ENCODE measurements at places on chromosomes 5 and 9.

- DNase-seq: no peak
Observed at GRCh38 chr5:73242735-73243134, 69.7 kb downstream of the TMEM174 start.

GRCh38 chr5:112062181-112062580, 305.2 kb upstream of the NREP start:
- no peak for DNase-seq

- DNase-seq: peak; percentile 73
Observed at GRCh38 chr9:92138157-92138959, 23.1 kb upstream of the SPTLC1 start.

GRCh38 chr5:125602184-125602583, 821.0 kb upstream of the GRAMD2B start:
- no peak for DNase-seq

DNA sequence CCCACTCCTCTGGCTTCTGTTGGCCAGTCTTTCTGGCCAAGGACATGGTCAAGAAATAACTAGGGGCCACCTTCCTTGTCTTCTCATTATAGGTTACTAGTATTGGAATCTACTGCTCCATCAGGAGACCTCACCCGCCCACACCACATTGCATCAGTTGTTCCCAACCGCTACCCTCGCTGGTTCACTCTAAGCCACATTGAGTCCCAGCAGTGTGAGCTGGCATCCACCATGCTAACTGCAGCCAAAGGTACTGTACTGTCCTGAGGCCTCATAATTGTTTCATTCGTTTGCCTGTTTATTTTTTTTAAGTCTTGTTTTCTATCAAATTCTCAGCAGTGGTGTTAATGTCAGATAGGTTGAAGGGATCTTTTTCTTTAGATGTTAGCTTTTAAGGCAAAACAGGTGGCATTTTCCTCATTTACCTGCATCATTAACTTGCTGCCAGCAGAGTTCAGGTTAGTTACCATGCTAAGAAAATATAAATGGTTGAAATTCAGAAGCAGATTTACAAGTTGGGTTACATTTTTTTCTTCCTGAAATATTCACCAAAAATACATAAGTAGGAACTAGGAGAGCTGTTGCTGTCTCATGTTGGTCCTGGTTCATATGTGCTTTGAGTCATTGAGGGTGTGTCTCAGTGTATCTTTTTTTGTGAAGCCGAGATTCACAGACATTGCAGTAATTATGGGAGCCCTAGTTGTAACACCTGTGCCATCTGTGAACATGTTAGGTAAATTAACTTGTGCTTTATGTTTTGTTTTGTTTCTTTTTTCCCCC, 206.9 kb downstream of the ZSWIM6 start:
- DNase-seq: no peak

- DNase-seq: no peak
Observed at GRCh38 chr5:59299006-59299405, 594.5 kb downstream of the PDE4D start.

DNA sequence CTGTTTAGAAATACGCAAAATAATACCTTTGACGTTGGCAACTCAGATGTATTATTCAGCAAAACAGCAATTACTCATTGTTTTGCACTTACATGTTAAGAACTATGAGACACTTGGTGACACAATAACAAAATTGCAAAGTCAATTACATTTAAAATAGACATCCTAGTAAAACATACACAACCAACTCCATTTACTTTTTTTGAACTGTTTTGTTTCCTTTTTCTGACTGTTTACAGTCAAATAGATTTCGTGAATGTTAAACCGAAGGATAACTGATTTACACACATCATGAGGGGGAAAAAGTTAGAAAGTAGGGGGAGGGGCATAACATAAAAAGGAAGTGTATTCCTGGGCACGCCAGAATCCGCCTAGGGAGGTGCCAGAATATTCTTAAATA, 220.1 kb downstream of the MEF2C start:
- DNase-seq: no peak

DNA sequence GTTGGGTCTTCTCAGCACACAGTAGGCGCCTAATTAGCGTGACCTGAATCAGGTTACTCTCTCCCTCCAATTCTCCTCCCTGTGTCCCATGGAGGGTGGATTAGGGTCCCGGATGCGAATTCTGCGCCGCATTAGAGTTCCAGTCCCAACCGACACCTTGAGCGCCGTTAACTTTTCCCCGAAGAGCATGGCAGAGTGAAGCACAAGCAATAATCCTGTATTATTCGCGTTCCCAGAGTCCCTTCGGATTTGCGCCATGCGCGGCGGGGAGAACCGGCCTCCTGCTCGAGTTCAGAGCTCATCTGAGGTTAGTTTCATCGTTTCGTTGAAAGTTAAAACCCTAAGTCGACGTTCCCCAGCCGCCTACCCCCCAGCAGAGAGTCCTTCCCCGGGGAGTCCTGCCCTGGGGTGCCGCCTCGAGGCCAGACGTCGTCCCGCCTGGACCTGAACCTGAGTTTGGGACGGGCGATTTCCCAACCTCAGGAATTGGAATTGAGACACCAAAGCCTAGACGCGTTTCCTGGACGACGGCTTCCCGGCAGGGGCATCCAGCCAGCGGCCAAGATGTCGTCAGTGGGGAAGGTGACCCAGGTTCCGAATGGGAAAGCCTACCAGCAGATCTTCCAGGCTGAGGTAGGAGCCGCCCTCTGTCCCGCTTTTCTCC, at the start of gene CCDC180:
Gene CCDC180, plus strand, starts transcription at position 160 of the 664 bp plus-strand sequence. Its CDS starts 405 bp downstream, at position 565.
- no peak for DNase-seq

GRCh38 chr9:36037549-36038122, 923 bp downstream of the RECK start:
- no peak for DNase-seq

DNA sequence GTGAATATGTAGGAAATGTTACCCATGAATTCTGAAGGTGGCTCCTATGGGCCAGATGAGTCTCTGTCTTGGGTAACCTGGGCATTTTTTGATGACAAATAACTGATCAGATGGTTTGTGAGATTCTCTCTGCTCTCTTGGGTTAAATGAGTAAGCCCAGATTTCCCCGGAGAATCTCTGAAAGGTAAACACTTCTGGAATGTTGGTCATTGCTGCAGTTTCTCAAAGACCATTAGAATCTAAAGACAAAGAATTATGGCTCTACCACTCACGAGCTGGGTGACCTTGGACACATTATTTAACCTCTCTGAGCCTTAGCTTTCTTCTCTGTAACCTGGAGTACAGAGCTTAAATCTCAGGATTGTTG, 191.2 kb downstream of the DAB2IP start:
- no peak for DNase-seq

DNA sequence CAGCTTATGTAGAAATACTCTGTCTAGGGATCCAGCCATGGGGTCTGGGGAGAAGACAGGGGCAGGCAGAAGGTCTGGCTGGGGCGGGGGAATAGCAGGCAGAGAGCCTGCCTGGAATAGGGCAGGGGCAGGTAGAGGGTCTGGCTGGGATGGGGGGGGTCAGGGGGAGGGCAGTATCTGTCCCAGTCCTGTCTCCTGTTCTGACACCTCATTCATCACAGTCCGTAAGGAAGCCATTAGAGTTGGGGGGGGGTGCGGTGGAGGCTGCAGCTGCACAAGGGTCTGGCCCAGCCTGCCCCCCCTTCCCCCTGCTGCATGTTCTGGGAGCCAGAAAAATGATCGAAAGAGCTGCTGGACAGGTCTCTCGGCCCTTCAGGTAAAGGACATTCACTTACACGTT, 32.6 kb downstream of the CNTFR start:
- DNase-seq: no peak

GRCh38 chr5:57862471-57862911, 379.9 kb upstream of the ACTBL2 start:
- DNase-seq: no peak

DNA sequence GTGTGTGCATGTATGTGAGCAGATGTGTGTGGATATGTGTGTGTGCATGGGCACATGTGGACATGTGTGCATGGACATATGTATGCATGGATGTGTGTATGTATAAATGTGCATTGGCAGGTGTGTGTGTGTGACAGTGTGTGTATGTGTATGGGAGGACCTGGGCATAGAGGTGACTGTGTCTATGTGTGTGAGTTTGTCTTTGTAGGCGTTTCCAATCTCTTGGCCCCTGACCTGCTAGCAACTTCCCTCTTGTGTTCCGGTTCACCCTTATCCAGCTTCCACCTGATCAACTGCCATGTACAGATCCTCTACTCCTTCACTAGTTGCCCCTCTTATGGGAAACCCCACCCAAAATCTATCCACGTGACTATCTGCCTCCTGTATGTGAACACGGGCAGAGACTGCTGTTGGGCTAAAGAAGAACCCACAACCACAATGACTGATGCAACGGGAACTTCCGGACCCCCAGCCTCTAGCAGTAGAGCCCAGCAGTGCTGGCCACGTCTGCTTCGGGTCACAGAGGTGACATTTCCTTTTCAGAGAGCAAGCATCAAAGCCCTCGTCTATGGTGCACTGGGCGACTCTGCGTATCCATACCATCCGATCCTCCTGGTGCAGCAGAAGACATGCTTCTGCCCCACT, 24.9 kb upstream of the GADD45G start:
- no peak for DNase-seq

- no peak for DNase-seq
Observed at GRCh38 chr5:106185661-106186081, 1485.1 kb downstream of the EFNA5 start.

- DNase-seq: no peak
Observed at GRCh38 chr9:121945281-121945680, 147.8 kb downstream of the TTLL11 start.

DNA sequence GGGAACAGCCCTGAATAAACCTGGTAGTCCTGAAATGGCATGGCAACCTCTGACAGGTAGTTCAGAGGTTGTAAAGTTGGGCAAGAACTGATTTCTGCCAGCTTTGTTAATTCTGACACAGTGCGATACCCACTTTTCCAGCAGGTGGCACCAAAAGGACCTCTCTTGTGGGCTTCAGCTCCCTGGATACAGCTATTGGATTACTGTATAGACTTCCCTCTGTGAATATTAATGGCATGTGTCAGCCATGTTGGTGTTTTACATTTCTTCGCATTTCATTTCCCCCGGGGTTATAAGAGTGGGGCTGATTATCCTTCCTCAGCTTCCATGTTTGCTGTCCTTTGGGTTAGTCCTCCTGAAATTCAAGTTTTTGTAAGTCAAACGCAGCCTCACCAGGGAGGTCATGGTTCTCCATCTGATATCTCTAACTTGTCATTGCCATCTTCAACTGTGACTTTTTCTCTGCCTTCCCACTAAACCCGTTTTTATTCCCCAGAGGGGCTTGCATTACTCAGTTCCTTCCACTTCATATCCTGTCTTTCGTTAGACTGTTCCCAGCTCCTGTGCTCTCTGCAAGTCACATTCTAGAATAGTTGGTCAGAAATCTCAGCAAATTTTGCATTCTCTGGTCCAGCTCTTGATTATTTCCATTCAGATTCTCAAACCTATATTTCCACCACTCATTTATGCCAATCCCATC, 135.6 kb downstream of the LIFR start:
- no peak for DNase-seq

GRCh38 chr5:179319741-179320281, 25.4 kb downstream of the ADAMTS2 start:
- DNase-seq: no peak

DNA sequence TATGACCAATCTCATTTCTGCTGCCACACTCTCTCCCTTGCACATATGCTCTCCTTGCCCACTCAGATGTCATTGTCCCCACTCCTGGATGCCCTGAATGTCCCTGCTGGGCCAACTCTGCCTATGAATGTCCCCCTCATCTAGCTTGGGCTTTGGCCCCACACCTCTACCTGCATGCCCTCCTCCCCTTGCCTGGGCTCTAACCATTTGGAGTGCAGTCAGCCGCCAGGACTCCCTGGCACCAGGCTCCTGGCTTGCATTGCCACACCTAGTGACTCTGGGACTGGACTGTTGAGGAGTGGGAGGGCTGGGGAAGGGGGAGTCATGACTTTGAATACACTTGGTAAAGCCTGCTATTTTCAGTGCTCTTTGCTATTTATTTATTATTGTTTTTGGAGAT, 41.6 kb upstream of the POMT1 start:
- DNase-seq: no peak

DNA sequence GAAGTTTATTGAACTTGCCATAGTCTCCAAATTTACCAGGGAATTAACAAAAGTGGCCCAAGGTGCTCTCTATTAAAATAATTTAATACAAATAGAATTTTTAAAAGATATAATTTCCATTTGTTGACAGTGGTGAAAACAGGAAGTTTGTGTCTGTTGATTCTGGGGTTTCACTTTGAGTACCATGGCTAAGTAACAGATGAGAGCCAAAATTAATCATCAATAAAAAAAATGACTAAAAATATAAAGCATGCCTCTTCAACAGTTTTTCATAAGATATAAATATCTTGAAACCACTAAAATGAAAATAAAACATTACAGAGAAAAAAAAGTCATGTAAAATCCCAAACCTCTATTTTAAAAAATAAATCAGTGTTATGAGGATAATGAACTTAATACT, 49.8 kb downstream of the SGCD start:
- DNase-seq: no peak

- no peak for DNase-seq
Observed at GRCh38 chr5:140336388-140336787, 10.0 kb downstream of the HBEGF start.

GRCh38 chr5:64838376-64838775, 69.6 kb downstream of the CWC27 start:
- DNase-seq: no peak

GRCh38 chr9:38000735-38001134, 68.3 kb downstream of the SHB start:
- no peak for DNase-seq

DNA sequence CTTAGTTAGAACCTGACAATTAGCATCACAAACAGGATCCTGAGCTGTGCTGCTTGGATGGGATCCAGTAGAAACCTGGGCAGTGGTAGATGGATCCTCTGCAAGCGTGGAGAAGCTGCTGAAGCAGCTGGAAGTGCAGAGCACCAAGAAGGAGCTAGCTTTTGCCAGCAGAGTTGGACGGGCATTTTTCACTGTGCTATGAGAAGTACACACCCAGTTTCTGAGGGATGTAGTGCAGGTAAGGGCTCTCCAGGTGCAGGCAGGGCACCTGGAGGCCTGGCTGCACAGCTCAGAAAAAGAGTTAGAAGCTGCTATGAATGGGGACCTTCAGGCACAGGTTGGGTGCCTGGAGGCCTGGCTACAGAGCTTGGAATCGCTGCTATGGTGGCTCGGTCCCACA, 623.9 kb upstream of the NUDT12 start:
- DNase-seq: no peak

GRCh38 chr5:122909470-122910100, 64.2 kb downstream of the SNX24 start:
- DNase-seq: no peak

- no peak for DNase-seq
Observed at GRCh38 chr9:111975709-111976108, 79.1 kb downstream of the UGCG start.

DNA sequence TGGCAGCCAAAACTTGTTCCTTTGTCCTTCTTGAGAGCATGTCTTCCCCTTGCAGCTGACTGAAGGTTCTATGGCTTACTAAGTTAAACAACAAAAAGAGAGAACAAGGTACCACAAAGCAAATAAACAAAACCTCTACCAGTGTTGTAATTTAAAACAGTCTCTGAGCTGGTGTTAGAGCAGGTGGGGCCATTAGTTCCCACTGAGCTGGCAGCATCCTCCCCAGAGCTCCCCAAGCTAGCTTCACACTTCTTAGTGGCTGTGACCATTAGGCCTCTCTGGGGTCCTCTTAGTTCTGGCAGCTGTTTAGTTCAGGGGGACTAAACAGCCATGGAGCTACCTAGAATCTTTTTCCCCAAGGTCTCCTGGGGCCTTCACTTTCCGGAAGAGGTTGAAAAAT, 128.6 kb upstream of the ELL2 start:
- DNase-seq: no peak

- no peak for DNase-seq
Observed at GRCh38 chr5:96582343-96582742, 79.8 kb upstream of the CAST start.

- DNase-seq: no peak
Observed at GRCh38 chr9:94076557-94076956, 7.7 kb upstream of the PTPDC1 start.
